Right renal pelvis (tissue), 4 donors: ENCODE measurements at places on chromosomes 6 and 20.
A peak's percentile ranks its signal among the peaks of the same experiment; 100 is the strongest.

- no peak for DNase-seq
These were observed 34.1 kb downstream of the EYA4 start for GRCh38 chr6:133275213-133275612.

GRCh38 chr20:9508240-9508661, 6.1 kb upstream of the LAMP5 start:
- DNase-seq: no peak

DNA sequence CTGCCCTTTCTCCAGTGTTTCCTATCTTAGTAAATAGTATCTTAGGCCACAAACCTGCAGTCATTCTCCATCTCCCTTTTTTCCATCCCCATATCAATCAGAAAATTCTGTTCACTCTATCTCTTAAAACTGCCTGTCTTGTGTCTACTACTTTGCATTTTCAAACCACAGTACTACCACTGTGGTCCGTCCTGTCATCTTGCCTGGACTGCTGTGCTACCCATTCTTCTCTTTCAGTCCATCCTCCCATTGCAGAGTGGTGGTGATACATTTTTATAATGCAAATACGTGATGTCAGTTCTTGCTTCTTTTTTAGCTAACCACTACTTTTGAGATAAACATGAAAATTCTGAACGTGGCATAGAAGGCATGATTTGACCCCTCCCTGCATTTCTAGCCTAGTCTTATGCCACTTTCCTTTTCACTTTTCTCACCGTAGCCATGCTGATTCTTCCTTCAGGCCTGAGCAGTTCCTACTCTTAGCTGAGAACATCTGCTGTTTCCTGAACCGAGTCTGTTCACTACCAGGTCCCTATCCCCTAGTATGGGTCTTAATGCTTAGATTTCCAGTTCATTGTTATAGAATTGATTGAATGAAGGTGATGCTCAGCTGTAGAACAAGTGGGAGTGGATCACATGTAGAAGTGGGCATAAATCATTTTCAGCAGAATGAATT, 13.8 kb downstream of the TBPL1 start:
- no peak for DNase-seq

GRCh38 chr6:40520084-40520483, 67.1 kb downstream of the LRFN2 start:
- no peak for DNase-seq

DNA sequence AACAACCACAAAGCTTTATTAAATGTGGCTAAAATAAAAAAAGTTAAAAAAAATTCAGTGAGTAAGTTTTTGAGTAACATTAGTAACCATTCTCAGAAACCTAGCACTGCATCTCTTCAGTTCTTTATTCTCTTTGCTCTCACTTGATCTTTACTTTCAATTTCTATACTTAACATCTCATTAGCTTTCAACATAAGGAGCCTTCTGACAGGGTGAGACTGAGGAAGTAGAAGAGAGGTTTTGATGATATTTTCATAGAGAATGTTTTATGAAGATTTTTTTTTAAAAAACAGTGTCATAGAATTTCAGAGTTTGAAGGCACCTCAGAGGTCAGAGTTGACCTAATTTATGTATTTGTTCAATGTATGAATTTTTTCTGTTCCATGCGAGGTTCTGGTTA, 60.8 kb downstream of the FAM83B start:
- no peak for DNase-seq

- no peak for DNase-seq
These were observed 249.1 kb downstream of the OGFRL1 start for GRCh38 chr6:71537717-71538116.

DNA sequence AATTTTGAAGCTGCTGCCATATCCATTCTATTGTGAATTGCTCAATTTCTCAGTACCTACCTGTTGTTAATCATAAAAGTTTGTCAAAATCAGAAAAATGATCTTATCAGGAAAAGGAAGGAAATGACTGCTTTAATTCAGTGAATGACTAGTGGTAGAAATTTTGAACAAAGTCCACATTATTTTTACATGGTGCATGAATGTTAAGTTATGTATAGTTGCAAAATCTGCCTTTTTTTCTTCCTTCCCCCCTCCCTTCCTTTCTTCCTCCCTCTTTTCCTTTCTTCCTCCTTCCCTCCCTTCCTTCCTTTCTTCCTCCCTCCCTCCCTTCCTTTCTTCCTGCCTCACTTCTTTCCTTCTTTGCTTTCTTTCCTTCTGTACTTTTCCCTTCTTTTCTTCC, 127.1 kb upstream of the TSHZ2 start:
- no peak for DNase-seq

- DNase-seq: no peak
These were observed 87.3 kb downstream of the FAM120B start for GRCh38 chr6:170393807-170394399.

- DNase-seq: no peak
These were observed 9.8 kb upstream of the ZNF831 start for GRCh38 chr20:59153832-59154231.

DNA sequence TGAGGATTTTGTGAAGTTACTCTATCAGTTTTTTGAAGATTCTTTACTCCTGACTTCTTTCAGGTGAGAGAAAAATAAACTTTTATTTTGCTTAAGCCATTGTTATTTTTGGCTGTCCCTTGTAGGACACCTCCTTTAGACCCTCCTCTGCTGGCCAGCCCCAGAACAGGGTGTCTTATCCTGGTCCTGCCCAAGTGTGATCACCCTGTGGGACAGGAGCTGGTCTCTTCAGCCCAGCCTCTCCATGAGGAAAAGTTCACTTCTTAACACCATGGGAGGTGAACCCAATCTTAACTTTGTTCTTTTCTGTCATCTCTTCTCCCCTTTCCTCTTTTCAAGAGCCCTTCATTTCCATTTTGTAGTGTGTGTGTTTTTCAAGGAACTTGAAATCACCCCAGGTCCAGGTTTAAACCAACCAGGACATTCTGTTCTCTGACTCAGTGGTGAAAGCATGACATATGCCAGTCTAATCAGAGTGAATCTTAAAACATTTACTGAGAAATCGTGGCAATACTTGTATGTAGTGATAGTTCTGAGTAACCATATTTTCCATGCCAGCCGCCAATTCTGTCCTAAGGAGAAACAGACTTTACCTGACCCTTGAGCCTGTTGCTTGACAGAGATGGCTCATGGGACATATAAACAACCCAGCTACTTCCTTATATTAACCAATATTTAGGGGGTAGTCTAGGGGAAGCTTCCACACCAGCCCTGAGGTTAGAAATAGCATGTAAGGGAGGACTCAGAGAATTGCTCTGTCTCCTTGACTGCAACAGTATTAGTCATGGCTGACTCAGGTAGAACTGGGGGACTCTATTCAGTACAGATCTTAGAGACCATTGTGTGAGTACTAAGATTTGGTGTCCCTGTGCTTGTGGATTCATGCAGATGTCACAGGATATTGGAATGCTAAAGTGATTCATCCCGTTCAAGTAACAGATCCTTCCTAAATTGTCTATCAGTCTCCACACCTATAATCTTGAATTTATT, 48.8 kb downstream of the FLRT3 start:
- no peak for DNase-seq

DNA sequence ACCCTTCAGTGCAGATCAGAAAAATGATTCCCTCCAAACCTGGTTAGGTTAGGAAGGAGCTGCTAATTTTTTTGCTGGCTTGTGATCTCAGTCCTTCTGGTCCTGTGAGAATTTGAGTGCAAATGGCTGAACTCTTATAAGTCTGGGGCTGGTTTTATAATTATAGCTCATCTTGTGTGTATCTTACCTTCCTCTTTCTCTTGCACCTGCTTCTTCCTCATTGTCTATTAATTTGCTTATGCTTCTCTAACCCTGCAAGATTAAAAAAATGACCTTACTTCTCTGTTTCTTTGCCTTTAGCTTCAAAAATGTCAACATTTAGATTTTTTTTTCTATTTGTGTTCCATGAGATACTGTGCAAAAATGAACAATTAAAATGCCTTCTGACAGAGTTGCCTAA, 576.2 kb downstream of the DHX35 start:
- DNase-seq: no peak

DNA sequence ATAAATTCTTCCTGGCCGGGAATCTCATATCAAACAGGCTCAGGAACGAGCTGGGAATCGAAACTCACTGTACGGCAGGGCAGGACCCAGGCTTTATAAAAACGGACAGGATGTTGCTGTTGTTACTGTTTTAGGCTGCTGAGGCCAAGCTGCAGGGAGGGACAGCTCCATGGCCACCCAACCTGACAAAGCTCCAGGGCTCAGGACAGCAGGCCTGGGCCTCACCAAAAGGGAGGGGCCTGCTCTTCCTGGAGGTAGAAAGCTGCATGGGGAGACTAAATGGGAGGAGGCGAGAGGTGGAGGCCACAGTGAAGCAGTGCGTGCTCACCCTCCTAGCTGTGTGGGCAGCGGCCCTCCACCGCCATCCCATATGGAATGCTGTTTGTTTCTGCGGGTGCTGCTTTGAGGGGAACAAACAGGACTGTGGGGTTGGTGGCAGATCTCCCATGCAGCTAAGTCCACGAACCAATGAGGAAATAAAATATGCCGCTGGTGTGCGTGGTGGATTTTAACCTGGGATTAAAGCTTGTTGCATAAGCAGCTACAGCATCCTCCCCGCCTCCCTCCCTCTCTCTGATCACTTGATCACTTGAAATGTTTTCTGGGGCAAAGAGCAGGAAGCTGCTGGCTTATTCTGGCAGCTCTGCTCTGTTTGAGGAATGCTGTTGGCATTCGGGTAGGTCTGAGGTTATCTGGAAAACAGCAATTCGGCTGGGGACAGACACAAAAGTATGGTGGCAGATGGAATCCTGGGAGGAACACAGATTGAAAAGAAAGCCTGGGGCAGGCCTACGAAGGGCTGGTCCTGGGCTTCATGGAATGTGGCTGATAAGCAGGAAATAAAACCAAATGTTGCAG, 2.4 kb upstream of the ZMYND8 start:
- peak; percentile 81 for DNase-seq

- no peak for DNase-seq
These were observed 67.1 kb downstream of the SCAF8 start for GRCh38 chr6:154800338-154800737.

DNA sequence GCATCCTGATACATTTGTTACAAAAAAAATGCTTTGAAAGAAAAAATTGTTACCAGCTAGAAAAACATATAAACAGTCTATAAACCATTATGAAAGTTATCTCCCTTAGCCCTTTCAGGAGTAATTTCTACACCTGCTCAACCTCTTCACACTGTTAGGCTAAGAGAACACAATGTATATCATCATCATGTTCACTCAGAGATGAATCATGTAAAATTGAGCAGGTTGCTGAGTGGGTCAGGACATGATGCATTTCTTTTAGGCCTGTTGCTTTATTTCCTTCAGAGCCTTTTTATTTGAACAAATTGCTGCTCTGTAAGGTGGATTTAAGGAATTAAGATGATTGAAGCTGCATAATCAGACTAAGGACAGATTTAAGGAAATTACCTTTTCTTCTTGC, 531.3 kb upstream of the MAN1A1 start:
- no peak for DNase-seq

GRCh38 chr6:112437058-112437457, 89.9 kb downstream of the RFPL4B start:
- no peak for DNase-seq

- DNase-seq: peak; percentile 56
These were observed 1.1 kb downstream of the DLK2 start for GRCh38 chr6:43454290-43454695.

GRCh38 chr20:1368448-1369199, 24.2 kb downstream of the FKBP1A start:
- no peak for DNase-seq

DNA sequence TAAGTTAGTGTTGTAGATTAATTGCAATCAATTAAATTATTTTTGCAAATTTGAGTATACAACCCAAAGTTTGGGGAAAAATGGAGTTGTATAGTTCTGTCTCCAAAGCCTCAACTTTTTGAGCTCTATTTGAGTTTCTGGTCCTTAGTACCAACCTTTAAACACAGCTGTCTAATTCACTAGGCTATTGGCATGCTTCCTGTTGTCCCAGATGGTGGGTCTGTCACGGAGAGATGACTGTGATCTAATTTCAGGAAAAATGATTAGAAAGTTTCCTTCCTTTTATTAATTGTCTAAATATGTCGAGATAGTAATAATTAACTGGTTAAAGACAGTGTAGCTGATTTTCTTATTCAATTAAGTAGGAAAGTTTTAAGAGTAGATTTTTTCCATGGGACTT, 109.6 kb downstream of the SCAF8 start:
- DNase-seq: no peak

DNA sequence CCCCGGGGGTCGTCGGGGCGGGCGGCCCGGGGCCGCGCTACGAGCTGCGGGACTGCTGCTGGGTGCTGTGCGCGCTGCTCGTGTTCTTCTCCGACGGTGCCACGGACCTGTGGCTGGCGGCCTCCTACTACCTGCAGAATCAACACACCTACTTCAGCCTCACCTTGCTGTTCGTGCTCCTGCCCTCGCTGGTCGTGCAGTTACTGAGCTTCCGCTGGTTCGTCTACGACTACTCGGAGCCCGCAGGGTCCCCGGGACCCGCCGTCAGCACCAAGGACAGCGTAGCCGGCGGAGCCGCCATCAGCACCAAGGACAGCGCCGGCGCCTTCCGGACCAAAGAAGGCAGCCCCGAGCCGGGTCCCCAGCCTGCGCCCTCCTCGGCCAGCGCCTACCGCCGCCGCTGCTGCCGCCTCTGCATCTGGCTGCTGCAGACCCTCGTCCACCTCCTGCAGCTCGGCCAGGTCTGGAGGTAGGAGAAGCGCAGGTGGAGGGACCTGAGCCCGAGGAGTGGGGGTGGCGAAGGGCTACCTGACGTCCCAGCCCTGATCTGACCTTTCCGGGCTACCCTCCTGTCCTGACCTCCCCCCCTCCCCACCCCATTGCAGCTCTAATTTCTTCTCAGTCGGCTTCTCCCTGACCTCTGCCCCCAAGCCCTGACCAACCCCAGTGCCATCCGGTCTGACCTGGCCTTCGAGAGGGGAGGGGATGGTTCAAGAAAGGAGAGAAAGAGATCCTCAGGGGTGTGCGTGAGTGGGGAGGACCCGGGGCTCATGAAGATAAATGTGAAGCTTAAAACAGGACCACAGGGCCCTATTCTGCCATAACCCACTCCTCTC, 558 bp downstream of the XKR7 start:
- peak; percentile 78 for DNase-seq

DNA sequence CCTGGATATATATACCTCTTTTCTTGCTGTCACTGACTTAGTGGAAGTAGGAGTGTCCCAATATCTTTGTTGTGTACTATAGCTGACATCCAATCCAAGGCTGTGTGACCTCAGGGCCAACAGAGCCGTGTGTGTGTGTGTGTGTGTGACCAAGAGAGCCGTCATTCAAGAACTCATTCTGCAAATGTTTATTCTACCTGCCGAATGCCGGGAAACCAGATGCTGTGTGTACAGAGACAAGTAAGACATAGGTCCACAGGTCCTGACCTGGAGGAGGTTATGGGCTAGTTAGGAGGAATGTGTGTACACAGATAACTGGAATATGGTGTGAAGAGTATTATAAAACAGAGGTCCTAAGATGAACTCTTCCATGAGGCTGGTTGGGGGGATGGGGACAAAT, 190.0 kb downstream of the DHX35 start:
- DNase-seq: peak; percentile 43

GRCh38 chr6:22804620-22805261, 235.4 kb downstream of the HDGFL1 start:
- DNase-seq: no peak

GRCh38 chr6:8969747-8970146, 534.4 kb upstream of the SLC35B3 start:
- no peak for DNase-seq
